ENCODE measurements at places on chromosomes 3 and 15. TPM values are rescaled to one million over a fixed set of nuclear protein-coding genes. Genes with fewer than 3 reads are reported as not detected.

Gene ACAN
- total RNA-seq = 0.05 TPM

Gene CACNA2D3
- total RNA-seq = 10.0 TPM

Gene DPPA2
- 0.42 TPM for total RNA-seq

DNA sequence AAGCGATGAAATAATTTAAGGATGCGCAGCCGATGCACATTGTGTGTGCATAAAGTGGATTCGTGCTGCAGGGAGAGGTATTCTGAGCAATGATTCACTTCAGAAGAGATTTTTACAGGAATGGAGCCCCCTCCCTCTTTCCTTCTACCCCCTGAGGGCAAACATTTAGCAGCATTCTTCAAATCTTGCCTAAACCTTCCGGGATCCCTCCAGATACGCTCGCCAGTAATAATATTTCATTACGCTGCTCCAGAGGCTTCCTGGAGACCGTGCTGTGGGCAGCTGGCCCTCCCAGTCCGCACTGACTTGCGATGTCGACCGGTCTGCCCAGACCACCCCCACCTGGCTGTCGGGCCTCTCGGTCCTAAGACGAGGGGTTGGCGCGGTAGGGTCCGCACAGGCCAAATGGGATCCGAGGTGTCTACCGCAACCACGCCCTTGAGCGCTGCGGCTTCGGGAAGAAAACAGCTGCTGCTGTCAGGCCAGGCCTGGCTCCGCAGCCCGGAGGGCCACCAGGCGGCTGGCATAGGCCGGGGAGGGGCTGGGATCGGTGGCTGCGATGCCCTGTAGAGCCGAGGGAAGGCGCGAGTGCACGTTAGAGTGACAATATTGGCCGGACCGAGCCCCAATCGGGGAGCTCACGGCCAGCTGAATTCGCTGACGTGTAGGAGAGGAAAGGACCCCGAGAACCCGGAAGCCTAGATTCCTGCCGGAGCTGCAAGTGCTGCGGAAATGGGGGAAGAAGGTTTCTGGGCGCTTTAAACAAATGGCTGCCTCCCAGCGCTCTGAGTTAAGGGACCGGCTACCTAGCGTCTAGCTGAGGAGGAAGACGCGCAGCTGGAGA is 14.3 kb downstream of the ZIC4 start:
- H3K27me3 ChIP-seq = peaks cover 64% of the 10 kb centered on the region
- no peaks in the 10 kb centered on the region for H3K36me3 ChIP-seq
- H3K4me1 ChIP-seq = peaks cover 11% of the 10 kb centered on the region
- peak; percentile 68 for DNase-seq
- peak overlapping the region; percentile 83 for H3K4me3 ChIP-seq

DNA sequence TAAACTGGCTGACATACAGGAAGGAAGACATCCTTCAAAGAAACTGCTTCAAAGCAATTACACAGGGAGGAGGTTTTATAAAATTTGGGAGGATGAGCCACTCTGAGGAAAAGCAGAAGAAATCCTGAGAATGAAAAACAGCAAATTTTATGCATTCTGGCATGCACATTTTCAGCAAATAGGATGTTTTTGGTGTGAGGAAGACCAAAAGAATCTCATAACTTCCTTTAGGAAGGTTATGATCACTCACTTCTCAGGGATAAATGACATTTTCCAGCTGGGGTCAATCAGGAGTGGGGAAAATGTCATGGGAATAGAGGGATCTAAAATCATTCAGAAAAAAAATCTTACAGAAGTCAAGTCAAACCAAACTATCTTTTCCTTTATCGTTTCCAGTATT is 371.7 kb upstream of the CNTN6 start:
- H3K36me3 ChIP-seq = no peaks in the 10 kb centered on the region
- no peak for DNase-seq
- no peak overlapping the region for H3K4me3 ChIP-seq
- no peaks in the 10 kb centered on the region for H3K27me3 ChIP-seq

DNA sequence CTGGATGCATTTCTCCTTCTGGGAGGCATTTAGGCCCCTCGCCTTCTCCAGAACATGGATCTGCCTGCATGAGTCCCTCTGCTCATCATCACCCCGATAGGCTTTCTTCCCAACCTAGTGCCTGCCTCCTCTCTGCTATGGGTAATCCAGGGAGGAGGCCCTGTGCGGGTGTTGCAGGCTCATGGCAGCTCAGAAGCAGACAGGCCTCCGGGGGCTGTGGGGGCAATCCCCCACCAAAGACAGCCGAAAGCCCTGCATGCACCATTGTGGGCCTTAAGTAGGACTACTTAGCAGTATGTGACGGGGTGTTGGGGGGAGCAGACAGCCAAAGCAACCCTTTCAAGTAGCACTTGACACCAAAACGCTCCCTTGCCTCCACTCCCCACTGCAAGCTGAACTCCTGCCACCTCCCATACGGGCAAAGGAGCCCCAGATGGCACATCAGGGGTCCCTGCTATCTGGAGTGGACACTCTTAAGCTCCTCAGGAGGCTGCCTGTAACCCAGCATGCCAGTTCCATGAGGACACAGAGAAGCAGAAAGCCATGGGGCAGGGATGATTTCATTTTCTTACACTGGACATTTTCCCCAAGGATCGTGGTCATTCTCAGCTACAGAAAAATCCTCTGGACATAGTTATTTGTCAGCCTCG is 98.8 kb upstream of the HACD2 start:
- H3K27me3 ChIP-seq = peaks cover 8% of the 10 kb centered on the region
- H3K27ac ChIP-seq = no peak overlapping the region

Measured in glutamatergic neuron (in vitro differentiated cells).